ENCODE measurements at places on chromosomes 6 and 20.

DNA sequence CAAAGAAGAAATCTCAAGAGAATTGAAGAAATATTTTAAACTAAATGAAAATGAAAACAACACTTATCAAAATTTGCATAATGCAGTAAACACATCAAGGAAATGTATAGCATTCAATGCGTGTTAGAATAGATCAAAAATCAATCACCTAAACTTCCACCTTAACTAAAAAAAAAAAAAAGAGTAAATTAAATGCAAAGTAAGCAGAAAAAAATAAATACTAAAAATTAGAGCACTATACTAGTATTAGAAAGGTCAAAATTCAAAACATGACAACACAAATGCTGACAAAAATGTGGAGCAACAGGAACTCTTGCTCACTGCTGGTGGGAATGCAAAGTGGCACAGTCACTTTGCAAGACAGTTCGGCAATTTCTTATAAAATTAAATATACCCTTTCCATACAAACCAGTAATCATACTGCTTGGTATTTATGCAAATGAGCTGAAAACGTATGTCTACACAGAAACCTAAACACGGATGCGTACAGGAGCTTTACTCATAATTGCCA is 103.8 kb downstream of the KIF16B start:
- DNase-seq, result no peak

DNA sequence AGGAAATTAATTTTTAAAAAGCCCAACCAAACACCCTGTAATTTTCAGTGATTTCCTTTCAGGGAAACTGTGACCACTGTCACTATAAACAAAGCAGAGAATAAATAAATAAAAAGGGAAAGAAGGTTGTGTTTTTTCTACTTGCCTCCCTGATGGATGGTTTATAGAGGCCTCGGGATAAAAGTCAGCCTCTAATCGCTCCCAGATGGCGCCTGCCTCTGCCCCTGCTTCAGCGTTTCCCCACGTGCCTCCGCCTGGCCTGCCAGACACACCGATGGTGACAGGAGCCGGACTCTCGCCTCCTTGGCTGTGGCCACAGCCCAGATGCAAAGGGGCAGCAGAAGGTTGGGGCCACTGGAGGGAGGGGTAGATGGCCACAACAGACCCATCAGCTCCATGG is 327.7 kb downstream of the CDC5L start:
- DNase-seq, result no peak

DNA sequence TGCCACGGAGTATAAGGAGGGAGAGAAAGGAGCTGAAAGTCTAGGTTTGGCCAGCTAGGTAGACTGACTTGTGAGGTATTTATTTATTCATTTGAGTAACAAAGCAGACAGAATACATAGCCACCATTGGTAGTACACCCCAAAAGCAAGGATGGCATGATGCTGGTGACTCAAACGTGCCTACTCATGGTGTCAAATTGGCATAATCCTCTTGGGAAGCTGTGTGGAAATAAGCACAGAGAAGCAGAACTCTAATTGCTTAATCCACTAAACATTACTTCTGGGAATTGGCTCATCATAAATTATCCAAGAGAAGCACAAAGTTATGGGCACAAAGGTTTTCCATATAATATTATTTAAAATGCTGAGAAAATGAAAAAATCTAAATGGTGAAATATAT is 2.5 kb downstream of the DEFB132 start:
- DNase-seq, result no peak

DNA sequence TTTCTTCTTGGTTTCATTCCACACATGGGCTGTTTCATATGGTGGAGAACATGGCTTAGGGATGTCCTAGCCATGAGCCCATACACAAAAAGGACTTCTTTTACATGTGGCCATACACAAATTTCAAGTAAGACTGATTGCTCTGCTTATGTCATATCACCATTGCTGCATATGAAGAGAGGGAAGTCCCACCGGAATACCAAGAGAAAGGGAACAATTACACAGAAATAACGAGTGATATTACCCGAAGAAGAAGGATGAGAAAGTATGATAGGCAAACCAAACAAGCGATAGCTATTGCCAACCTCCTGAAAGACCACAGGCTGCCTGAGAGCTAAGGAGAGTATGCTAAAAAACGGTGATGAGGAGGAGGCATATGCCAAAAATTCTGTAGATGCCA is 70.5 kb upstream of the TNFRSF21 start:
- DNase-seq, result no peak

GRCh38 chr20:19301843-19302242 is 89.4 kb downstream of the SLC24A3 start:
- no peak for DNase-seq

- DNase-seq, result peak; percentile 0
These were observed 37.4 kb upstream of the HCRTR2 start for GRCh38 chr6:55136916-55137315.

- DNase-seq, result no peak
These were observed 53.7 kb downstream of the MOCS1 start for GRCh38 chr6:39880594-39880993.

Data from fibroblast of lung (primary cell).